ENCODE measurements at places on chromosomes 5 and 9.

GRCh38 chr5:131694926-131695325, 59.9 kb upstream of the RAPGEF6 start:
- DNase-seq = no peak

DNA sequence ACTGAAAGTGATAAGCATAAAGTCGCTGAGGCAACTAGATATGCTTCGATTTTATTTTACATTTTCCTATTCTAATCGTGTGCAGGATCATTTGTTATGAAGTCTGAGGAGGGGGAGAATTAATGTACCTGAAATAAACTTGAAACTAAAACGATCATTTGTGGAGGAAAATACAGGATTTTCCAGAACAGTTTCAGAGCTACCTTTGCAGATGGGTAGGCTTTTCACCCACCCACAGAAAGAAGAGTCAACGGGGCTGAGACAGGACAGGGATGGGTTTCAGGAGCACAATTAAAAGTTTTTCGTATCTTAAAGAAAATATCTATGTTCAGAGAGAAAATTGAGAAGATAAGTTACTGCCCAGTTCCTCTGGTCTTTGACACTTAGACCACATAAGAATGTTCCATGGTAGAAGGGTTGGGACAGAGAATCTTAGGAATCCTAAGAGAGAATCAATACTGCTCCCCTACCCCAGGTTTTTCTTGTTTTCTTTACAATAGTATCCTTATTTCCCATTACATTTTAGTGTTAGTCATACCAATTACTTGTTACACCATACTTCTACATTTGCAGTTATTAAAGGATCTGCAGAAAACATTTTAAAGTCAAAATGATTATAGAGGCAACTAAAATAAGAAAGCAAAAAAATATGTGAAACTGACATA, 211.4 kb downstream of the DEPDC1B start:
- no peak for DNase-seq

DNA sequence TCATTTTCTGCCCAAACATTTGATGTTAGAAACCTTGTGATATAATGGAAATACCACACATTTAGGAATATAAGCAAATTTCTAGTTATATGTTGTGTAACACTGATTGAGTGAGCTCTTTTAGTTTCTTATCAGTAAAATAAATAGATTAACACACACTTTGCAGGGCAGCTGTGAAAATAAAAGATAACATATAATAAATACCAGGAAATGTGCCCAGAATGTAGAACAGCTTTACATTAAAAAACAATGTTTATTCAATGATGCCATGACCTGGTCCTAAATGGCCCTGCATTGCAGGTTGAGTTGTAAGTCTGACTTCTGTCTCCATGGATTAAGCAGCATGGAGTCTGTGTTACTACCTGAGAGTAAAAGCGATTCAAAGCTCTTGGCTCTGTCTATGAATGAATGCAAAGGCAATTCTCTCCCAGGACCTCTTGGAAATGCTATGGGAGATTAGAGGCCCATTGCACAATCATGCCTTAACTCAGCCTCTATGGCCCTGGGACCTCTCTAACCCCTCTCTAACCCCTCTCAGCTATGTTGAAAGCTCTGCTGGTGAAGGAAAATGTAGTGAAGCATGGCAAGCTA, 296.0 kb upstream of the ACTBL2 start:
- DNase-seq = no peak

GRCh38 chr5:73359395-73359794, 89.2 kb downstream of the FOXD1 start:
- no peak for DNase-seq

GRCh38 chr9:112384690-112385089, 4.8 kb downstream of the HSDL2 start:
- DNase-seq = no peak

DNA sequence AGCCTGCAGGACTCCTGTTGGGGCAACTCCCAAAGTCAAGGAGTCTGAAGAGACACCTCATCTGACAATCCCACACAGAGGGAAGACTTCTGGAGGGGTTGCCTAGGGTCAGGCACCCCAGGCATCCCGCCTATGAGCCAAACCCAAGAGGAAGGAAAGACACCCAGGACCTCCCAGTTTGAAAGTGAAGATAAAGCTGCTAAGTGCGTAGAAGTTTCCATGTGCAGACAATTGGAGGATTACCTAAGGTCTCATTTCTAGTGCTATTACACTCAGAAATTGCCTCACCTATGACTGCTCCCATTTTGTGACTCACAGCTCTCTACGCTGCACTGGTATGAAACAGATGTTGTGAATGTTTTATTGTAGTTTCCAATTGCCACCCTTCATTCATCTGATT, 322.9 kb downstream of the SLIT3 start:
- no peak for DNase-seq

Measured in Jurkat, Clone E6-1 (cell line).